ENCODE measurements at places on chromosomes 2 and 18.

- DNase-seq, result no peak
Measured at GRCh38 chr2:47054036-47054555, 101.0 kb downstream of the STPG4 start.

- no peak for DNase-seq
Measured at GRCh38 chr2:239726091-239726591, 299.0 kb downstream of the NDUFA10 start.

- no peak for DNase-seq
Measured at GRCh38 chr2:111249806-111250205, 129.1 kb downstream of the BCL2L11 start.

GRCh38 chr2:191038741-191039140 lies 24.8 kb upstream of the STAT1 start:
- no peak for DNase-seq

- no peak for DNase-seq
Measured at GRCh38 chr18:4319738-4320677, 135.1 kb downstream of the DLGAP1 start.

- no peak for DNase-seq
Measured at GRCh38 chr2:182069416-182069815, 83.8 kb downstream of the PPP1R1C start.

DNA sequence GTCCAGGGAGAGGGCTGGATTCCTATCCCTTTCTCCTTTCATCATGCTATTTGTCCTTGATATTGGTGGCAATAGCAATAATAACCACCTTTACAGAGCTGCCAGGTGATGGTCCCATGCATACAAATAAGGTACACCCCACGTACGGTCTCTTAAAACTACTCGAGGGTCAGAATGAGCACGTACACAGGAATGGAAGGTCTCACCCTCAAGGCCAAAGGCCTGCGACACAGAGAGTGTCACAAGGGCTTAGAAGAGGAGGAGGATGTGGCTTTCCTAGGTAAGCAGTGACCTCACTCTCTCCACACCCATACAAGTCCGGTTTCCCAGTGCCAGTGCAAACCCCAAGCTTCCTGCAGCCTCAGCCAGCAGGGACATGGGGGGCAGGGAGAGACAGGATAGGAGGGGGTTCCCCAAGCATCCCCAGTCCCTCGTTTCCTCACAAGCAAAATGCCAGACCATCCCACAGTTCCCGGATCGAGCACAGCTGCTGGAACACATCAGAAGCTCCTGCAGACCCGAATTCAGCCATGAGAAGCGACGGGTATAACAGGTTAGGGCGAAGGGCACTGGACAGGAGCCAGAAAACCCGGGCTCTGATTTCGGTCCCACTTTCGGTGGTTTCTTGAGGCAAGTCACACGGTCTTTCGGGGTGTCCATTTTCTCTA lies 49.2 kb downstream of the PLB1 start:
- DNase-seq, result no peak

DNA sequence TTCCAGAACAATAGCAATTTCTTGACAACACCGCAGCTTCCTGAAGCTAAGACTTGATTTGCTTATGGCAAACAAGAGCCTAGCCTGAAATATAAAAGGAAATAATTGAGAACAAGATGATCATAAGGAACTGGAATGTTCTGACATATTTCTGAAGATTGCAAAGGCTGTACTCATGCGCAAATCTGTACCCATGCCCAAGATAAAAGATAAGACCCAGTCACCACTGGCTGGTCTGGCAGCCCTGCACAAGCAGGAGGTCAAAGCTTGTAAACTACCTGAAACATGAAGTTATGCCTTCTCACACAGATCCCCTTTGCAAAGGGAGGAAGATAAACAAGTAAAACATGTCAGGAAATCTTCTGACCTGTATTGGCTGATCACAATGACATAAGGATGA lies 160.8 kb upstream of the GYPC start:
- no peak for DNase-seq

GRCh38 chr18:7830468-7830867 lies 263.4 kb downstream of the PTPRM start:
- peak; percentile 40 for DNase-seq

- no peak for DNase-seq
Measured at GRCh38 chr2:61450144-61450543, 20.7 kb downstream of the USP34 start.

DNA sequence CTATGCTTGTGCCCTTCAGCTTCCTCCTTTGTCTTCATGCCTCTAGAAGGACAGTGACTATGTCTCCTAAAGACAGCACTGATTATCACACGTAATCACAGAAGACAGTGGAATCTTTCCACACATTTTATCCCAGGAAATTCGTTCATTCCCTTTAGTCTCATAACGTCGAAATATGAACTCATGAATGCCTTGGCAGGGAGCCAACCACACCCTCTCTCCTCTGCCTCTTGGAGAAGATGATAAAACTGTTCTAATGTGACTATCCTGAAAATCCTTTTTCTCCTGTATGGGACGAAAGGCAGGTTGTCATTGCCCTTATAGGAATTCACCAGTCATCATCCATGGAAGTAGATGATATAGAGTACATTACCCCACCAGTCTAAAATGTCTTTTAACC lies 726.6 kb upstream of the FANCL start:
- DNase-seq, result no peak

GRCh38 chr2:215367662-215368492 lies 56.0 kb downstream of the ATIC start:
- DNase-seq, result no peak

DNA sequence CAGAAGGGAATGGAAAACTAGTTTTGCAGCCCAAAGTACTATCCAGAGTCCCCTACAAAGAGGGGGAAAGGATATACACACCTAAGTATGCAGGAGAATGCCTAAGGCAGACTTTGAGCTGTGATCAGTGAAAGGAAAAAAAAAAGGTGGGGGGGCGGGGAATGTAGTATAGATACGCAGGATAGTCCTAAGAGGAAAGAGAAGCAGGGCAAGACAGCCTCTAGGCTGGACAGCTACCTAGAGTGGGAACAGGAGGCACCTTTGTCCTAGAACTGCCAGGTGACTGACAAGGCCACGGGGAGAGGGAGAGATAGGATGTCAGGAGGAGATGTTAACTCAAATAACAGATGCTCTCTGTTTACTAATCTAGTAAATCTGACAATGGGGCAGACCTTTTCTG lies 6.0 kb downstream of the REEP1 start:
- no peak for DNase-seq

DNA sequence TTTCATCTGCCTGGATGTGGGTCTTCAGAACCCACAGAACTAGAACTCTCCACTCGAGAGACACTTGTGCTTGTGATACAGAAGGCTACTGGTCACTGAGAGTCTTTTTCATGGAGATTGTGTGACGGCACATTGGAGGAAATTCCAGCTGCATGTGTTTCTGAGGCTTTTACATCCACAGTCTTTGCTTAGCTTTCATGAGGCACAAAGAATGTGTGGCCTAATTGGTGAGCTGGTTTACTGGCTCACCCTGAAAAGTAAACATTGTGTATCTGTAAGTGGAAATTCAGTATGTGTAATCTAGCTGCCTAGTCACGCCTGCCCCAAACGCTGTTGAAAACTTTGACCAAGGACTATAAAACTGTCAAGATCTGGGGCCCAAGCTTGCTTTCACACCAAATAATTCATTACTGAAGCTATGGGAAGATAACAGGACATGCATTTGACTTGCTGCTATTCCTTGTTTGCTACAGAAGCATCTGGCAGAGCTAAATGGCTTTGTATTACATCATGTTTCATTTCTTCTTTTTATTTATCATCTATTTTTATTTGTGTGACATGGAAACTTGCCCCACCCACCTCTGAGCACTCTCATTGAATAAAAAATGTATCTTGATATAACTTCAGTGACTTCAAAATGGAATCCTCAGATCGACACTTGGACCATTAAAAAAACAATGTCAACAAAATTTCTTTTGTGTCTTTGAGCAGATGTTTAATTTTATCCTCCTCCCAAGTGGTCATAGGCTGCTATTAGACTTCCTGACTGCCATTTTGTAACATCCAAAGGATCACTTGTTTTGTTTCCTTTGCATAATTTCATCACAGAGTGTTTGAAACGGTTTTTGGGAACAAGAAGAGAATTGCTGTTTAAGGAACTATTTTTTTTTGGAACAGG lies 80.2 kb downstream of the EFEMP1 start:
- DNase-seq, result peak; percentile 78

- no peak for DNase-seq
Measured at GRCh38 chr2:226581661-226582060, 218.0 kb downstream of the IRS1 start.

- no peak for DNase-seq
Measured at GRCh38 chr2:58798676-58799208, 557.6 kb upstream of the FANCL start.

DNA sequence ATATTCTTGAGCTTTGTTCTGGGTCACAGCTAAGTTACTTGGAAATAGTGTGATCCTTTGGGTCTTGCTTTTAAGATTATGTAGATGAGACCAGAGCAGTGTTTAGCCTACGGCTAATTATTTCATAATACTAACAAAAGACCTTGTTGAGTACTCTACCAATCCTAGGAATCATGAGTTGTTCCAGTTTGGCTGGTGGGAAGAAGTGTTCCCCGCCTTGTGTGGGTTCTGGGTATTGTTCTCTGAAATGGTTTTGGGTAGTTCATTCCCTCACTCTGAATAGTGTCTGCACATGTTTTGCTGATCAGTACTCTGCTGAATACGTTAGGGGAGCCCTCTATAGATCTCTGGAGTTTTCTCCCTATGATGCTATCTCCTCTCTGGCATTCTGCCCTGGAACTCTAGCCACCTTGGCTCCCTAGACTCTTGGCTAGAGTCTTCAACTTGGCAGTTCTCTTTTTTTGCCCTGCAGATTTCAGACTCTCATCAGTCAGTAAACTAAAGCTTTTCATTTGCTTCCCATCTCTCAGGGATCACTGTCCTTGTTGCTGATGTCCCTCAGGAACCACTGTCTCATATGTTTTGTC lies 48.4 kb downstream of the NEMP2 start:
- DNase-seq, result no peak

DNA sequence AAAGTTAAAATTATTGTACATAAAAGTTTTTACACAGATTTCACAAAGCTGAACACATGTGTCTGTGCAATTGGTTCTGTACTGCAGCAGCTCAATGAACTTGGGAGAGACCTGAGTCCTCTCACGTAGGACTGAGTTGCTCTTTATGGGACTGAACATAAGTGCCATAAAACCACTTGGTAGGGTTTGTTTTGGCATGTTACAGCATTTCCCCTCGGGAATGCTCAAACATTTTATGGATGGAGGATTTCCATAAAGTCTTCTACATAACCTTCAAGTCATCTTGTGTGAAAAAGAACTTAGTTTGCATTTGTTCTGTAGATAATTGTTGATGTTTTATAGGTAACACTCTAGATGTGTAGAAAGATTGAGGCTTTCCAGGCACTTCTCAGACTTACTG lies 15.9 kb downstream of the LYPD6 start:
- no peak for DNase-seq

DNA sequence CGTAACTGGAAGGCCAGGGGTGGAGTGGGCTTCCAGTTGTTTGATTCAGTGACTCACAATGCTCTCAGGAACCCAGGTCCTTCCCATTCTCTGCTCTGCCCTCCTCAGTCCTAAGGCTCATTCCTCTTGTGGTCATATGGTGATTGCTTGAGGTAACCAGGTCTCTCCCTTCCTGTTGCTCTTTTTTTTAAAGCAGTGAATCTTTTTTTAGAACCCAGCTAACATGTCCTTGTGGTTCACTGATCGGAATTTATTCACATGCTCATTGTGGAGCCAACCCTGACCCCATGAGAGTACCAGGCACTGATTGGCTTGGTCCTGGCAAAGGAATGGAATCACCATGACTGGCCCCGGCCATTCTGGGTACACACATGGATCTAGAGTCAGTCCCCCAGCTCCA lies 7.4 kb downstream of the THNSL2 start:
- no peak for DNase-seq

GRCh38 chr18:78813936-78814710 lies 165.5 kb upstream of the SALL3 start:
- no peak for DNase-seq

- no peak for DNase-seq
Measured at GRCh38 chr2:46023165-46023854, 273.9 kb upstream of the EPAS1 start.

DNA sequence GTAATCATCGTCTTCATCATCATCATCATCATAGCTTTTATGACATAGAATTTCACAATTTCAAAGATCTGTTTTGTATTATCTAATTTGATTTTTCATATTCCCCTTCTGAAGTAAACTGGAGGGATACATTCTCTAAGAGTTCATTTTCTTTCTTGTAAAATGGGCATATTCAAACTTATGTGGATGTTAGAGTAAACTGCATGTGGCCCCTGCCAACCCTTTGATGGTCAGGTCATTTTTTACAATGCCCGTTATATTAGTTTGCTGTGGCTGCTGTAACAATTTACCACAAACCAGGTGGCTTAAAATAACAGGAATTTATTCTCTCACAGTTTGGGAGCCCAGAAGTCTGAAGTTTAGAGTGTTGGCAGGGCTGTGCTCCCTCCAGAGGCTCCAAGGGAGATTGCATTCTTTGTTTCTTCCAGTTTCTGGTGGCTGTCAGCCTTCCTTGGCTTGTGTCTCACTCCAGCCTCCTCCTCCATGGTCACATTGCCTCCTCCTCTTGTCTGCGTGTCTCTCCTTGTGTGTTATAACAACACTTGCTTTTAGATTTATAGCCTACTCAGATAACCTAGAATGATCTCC lies 127.5 kb upstream of the MMADHC start:
- DNase-seq, result no peak

DNA sequence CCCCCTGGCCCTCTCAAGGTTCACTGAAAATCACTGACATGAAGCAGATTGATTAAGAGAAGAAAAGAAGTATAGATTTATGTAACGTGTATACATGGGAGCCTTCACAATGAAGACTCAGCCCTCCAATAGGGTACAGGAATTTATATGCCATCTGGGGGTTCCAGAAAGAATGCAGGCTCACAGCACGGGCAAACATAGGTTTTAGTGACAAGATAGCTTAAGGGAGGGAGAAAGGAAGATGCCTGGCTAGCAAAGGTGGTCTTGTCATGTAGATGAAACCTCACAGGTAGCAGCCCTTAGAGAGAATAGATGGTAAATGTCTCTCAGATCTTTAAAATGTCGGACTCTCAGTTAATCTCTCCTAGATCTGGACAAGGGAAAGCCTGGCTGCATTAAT lies 173.9 kb downstream of the RNF152 start:
- no peak for DNase-seq

DNA sequence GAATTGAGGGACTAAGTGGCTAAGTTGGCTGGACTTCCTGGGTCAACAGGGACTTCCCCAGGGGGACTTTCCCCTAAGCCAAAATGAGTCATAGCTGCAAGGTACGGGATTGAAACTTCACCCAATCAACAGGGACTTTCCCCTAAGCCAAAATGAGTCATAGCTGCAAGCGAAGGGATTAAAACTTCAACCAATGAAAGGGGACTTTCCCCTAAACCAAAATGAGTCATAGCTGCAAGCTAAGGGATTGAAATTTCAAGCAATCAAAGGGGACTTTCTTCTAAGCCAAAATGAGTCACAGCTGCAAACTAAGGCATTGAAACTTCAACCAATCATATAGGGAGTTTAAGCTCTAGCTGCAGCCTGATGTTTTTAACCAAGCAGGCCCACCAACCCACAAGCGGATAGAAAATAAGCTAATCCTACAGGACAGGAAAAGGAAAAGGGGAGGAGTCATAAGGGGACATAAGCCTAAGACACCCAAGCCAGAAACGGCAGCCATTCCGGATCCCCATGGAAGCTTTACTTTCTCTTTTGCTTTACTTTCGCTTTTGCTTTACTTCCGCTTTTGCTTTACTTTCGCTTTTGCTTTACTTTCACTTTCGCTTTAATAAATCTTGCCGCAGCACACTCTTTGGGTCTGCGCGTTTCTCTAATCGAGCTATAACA lies 1375.4 kb upstream of the CELF4 start:
- no peak for DNase-seq

Measured in SHP77 treated with DMSO at 0.1 percent for 48 hours (cell line).